ENCODE measurements at places on chromosomes 4 and X.

GRCh38 chr4:37561803-37562207 is 124.4 kb downstream of the RELL1 start:
- no peak for DNase-seq

GRCh38 chrX:27680726-27681125 is 90.6 kb downstream of the DCAF8L2 start:
- DNase-seq: no peak

GRCh38 chrX:26783512-26784225 is 567.7 kb downstream of the MAGEB5 start:
- DNase-seq: no peak

- no peak for DNase-seq
These were observed 8.5 kb downstream of the NSG1 start for GRCh38 chr4:4395371-4395770.

DNA sequence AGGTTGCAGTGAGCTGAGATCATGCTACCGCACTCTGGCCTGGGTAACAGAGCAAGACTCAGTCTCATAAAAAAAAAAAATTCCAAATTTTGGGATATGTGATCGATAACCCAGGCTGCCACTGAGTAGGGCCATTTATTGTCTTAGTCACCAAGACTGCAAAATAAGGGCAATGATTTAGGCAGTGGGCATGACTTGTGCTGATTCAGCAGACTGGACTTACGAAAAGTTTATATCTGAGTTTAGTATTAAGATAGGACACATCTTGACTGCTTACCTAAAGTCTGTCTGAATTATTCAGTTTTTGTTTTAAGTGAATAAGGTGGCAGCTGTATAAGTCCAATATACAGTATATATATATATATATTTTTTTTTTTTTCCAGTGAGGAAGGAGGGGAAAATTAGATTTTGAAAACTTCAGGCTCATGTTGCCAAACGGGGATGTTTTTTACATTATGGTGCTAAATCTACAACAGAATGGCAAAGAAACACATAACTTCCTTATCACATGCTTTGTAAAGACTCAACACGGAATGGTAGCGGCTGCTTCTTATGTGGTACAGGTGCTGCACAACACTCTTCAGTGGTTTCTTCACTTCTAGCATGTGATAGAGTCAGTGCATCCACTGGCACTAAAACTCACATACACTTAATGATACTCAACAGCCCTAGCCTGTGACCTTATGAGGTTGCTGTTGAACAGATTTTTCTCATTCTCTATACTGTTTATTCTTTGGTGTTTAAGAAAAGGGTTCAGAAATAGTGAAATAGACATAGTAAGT is 6.5 kb downstream of the TEX13D start:
- no peak for DNase-seq

GRCh38 chr4:109441862-109442458 is 8.3 kb downstream of the SEC24B start:
- DNase-seq: no peak

- no peak for DNase-seq
These were observed 6.5 kb downstream of the RNF150 start for GRCh38 chr4:141126769-141127168.

DNA sequence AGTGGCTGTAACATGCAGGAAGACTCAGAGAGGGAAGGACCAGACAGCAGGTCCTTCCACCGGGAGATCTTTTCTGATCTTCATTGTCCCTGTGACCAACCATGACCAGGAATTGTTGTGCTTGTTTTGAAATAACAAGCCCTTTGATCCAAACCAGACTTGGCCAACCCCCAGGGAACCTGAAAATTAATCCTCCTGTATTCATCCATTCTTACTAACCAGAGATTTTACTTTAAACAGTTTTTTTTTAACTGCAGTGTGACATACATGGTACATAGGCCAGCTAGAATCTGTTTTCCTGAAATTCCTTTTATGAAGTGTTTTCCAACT is 4.0 kb downstream of the WFS1 start:
- DNase-seq: no peak

- no peak for DNase-seq
These were observed 16.5 kb downstream of the ACSL4 start for GRCh38 chrX:109716431-109717028.

- DNase-seq: no peak
These were observed 23.7 kb upstream of the CPLX1 start for GRCh38 chr4:849478-850175.

- DNase-seq: no peak
These were observed 49.5 kb downstream of the ARSD start for GRCh38 chrX:2879670-2880069.

- no peak for DNase-seq
These were observed 150.1 kb downstream of the COMMD8 start for GRCh38 chr4:47313384-47313783.

GRCh38 chrX:11996810-11997209 is 141.5 kb upstream of the FRMPD4 start:
- no peak for DNase-seq

- DNase-seq: no peak
These were observed 34.9 kb downstream of the FHDC1 start for GRCh38 chr4:152971053-152971452.

GRCh38 chr4:99815597-99816011 is 1.0 kb upstream of the DAPP1 start:
- no peak for DNase-seq

GRCh38 chr4:82261084-82261483 is 112.7 kb downstream of the HNRNPD start:
- no peak for DNase-seq

DNA sequence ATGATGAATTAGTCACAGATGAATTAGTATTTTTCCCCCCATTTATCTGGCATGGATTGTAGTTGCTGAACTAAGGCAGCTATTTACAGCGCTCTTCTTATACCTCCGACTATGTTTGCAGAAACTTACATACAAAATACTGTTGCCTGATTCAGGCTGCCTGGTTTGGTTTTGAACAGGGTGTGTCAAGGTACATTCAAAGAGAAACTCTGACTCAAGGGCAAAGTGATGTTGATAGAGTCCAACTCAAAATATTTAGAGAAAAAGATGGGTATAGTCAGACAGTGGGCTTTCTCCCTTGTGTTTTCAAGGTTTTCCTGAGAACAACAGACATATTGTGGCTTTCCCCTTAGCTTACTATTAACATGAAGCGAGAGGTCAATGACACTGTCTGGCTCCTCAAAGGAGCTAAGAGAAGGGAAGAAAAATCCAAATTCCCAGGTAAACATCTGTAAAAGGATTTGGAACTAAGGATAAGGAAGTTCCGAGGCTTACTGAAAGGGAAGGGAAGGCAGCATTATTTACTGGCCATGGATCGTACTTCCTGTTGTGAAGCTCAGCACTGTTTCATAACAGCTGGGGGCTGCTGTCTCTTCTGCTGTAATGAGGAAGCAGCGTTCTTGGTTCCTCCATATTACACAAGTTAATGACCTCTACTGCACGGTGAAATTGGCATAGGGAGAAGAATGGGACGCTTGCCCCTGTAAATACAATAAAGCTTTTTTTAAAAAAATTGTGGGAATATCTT is 30.9 kb downstream of the FAM9C start:
- no peak for DNase-seq

- no peak for DNase-seq
These were observed 109.7 kb downstream of the SHROOM3 start for GRCh38 chr4:76544725-76545124.

DNA sequence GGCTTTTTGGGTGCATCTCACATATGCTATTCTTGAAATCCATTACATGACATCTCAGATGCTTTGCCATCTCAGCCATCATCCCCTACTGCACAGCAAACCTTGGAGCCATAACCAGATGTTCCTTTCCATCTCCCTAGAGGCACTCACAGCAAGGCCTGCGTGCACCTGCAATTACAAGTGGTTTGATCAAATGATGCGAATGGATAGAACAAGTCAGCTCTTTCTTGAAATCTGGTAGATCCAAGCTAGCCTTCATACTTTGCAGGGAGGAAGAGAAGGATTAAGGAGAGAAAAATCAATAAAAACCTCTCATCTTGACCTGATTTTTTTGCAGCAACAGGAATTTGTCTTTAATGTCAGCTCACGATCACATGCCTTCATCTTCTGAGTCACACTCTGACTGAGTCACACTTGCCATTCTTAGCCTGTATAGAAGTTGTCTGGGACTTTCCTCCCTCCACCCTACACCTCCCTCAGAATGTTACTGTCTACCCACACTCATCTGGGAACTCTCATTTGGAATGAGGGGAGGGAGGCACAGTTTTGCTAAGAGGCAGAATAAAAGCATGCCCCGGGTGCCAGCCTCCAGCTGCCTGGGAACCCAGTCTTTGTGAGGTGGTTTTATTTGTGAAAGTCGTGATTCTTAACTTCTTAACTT is 11.9 kb upstream of the TRIML1 start:
- DNase-seq: no peak

DNA sequence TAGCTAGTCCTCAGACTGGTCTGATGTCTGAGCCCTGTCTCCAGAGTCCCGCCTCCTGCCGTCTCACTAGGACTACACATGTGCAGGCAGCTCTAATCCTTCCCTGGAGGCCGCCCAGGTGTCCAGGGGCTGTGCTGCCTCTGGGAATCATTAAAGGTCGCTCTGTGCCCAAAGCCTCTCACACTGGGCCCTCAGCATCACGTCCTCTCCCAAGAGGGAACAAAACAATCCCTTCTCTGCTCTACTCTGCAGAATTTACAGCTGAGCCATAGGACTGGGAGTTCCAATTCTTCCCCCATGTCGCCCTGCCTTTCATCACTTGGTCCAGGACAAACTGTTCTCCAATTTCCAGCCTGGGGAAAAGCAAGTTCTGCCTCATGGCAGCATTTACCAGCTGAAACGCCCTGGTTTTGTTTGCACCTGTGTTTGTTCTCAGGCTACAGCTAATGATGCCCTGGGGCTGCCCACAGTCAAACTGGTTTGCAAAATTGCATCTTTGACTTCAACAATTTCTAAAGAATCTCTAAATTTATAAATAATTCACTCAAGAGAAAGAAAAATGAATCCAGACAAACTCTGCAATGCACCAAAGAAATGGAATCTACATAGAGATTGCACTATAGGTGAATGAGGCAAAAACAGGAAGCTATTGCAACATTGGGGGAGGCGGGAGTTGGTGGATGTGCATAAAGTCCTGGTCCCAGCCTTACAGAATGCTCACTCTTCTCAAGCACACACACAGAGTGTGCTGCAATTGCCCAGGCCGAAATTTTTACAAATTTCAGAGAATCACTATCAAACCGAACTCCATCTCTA is 7.2 kb upstream of the MRFAP1 start:
- DNase-seq: no peak

GRCh38 chr4:169791062-169791461 is 33.3 kb upstream of the HPF1 start:
- DNase-seq: no peak

- DNase-seq: no peak
These were observed 67.9 kb downstream of the KLHL8 start for GRCh38 chr4:87152310-87153041.

DNA sequence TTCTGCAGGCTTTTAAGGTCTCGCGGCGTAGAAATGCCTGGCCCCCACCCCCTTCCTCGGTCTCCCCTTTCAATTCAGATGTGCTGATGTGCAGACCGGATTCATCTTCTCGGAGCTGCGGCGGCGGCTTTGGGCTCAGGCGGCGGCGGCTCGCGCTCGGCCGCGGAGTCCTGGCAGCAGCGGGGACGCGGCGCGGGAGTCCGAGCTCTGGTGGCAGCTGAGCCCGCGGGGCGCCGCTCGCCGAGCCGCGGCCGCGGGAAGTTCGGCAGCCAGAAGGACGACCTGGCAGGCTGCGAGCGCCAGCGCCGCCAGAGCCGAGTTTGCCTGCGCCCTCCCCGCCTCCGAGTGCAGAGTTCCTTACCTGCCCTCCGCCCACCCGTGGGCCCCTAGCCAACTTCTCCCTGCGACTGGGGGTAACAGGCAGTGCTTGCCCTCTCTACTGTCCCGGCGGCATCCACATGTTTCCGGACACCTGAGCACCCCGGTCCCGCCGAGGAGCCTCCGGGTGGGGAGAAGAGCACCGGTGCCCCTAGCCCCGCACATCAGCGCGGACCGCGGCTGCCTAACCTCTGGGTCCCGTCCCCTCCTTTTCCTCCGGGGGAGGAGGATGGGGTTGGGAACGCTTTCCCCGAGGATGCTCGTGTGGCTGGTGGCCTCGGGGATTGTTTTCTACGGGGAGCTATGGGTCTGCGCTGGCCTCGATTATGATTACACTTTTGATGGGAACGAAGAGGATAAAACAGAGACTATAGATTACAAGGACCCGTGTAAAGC is 448 bp downstream of the TLL1 start:
- DNase-seq: no peak

DNA sequence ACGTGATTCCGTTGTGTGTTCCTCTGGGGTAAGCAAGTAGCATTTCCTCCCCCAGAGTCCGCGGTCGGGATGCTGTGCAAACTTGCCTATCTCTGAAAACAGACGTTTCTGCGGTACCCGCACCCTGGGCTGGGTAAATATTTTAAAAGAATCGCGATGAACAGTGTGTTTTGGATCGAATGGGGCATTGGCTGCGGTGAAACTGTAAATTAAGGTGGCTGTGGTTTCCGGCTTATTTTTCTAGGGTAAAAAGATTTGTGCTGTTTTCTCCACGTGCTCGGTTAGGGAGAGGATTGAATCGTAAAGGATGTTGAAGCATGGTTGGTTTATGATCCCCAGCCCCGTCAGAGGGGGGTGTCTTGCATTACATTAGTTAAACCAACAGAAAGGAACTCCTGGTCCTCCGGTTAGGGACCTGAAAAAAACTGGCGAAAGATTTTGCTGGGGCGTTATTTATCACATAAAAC is 1.2 kb downstream of the HHIP start:
- DNase-seq: no peak

DNA sequence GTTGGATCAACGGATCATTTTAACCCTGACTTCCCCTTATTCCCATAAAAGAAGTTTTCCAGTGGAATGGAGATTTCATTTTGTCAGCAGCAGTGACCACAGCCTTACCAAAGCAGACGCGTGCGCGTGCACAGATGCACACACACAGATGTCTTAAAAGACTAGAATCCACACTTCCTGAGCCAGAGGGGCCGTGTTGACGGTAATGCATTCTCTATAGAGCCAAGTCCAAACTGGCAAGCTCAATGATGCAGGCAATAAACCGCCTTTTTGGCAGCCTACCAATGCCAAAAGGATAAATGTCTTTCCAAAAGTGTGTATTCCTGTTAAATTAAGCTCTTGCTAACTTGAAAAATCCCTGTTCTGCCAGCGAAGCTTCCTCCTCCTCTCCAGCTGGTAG is 18.8 kb upstream of the CLDN34 start:
- no peak for DNase-seq

GRCh38 chr4:153453402-153453801 is 12.8 kb upstream of the TMEM131L start:
- no peak for DNase-seq

DNA sequence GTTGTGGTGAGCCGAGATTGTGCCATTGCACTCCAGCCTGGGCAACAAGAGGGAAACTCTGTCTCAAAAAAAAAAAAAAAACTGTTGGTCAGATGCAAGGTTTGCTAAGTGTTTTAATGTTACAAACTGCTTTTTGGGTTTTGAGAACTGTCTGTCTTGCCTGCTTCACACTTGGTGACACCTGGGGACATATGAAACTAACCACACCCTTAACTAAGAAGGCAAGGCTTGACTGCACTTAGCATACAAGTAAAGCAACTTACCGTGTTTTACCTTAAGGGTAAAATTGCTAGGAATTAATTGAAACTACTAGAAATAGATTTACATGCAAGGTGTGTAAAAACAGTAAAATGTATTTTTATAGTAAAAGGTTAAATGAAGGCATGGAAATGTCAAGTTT is 180.4 kb downstream of the OR13H1 start:
- DNase-seq: no peak
